Activated CD4-positive, CD25-positive, alpha-beta regulatory T cell treated with anti-CD3 and anti-CD28 coated beads, Interleukin-2, amount 50 U/mL, for 16 hours (primary cell): ENCODE measurements at places on chromosomes 12 and 14.

- no peak for DNase-seq
Observed at GRCh38 chr12:124432376-124432775, 135.0 kb downstream of the NCOR2 start.

DNA sequence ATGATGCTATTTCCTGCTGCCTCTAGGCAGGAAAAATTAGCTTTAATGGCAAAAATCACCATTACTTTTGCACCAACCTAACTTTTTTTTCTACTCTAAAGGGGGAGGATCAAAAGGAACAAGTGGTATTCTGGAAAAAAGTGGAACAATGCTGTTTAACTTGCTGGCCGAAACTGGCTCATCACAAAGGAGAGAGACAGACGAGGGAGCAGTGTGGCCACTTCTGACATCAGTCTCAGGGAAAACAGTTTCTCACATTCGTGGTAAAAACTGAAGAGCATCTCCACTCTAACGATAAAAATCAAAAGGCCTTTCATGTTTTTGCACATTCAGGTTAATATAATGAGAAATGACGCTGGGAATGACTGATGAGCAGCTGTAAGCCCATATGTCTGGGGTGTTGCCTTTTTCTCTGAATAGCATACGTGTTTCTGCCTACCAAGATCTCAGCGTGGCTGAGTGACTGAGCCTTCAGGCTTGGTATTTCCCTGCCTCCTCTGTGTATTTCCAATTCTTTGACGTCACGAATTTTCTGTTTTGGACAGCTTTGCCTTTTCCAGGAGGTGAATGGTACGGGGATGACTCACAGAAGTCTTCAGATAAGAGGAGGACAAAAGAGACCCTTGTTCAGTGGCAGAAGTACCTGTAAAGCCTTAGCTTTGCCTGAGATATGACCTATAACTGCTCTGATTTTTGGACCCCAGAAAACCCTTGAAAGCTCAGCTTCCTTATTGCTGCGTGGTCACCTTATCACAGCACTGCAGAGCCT is 358.8 kb downstream of the GLT1D1 start:
- DNase-seq, result no peak

- DNase-seq, result no peak
Observed at GRCh38 chr14:80942191-80942600, 658 bp upstream of the CEP128 start.

- DNase-seq, result no peak
Observed at GRCh38 chr14:75476274-75476995, 45.8 kb upstream of the BATF start.

GRCh38 chr14:69850086-69850735 is 29.0 kb upstream of the SMOC1 start:
- no peak for DNase-seq

DNA sequence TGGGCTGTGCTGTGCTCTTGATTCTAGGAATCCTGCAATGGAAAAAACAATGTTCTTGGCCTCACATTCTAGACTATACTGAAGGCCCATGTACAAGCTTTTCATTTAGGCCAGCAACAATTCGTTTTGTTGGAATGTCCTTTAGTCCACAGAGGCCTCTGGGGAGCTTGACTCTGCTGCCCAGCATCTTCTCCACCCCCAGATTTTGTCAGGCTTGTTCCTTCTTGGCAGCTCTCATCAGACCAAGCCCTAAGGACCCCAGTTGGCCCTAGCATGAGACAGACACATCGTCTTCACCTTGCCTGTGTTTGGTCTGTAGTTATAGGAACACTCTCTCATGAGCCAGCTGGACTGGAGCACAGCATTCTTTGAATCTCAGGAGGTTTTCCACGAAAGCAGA is 300.1 kb downstream of the VRK1 start:
- DNase-seq, result no peak

DNA sequence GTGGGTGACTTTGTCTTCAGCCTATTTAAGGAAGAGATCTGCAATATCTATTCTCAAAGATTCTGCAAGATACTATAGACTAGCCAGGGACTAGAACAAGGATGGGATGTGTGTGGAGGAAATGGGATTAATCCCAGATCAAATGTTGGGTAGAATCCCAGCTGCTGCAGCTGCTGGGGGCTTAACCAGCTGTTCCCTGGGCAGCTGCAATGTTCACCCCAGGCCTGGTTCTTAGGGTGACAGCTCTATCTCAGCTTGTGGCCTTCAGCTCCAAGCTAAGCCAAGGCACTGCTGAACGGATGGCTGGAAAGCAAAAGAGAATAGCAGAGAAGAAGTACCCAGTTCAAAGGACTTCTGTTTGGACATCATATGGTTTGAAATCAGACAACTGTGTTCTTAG is 10.0 kb upstream of the RHEBL1 start:
- DNase-seq, result no peak

- DNase-seq, result no peak
Observed at GRCh38 chr12:132395908-132396305, 66.5 kb upstream of the GALNT9 start.

DNA sequence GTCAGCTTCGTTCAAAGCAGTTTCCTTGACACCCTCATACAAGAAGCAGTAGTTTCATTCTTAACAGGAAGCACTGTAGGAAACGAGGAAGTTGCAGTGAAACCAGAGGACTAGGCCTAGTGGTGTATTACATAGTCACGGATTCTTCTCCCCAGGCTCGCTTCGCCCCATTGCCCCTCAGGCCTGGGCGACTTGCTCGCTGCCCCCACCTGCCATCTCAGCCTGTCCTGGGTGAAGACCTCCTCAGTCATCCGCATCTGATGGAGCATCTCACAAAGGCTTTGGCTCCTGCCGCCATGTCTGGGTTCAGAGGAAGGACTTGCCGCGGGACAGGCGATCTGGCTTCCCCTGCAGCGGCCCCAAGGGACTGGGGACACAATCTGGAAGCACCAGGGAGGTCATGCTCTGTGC is 93.5 kb downstream of the LMNTD1 start:
- no peak for DNase-seq
